Lung (tissue), 17 donors: ENCODE measurements at places on chromosomes 13 and 19. TPM values are rescaled to one million over a fixed set of nuclear protein-coding genes. Genes with fewer than 3 reads are reported as not detected.

The MUC16 gene
- total RNA-seq, result 2.5 TPM

GRCh38 chr13:49836516-49836915 lies 44.0 kb upstream of the KPNA3 start:
- DNase-seq, result no peak

- DNase-seq, result peak; percentile 99
These were observed 15.8 kb upstream of the ZNF43 start for GRCh38 chr19:21851596-21852345.

GRCh38 chr19:18795540-18795939 lies 4.4 kb upstream of the COMP start:
- peak; percentile 22 for DNase-seq

- DNase-seq, result peak; percentile 81
These were observed 924 bp downstream of the TRAPPC5 start for GRCh38 chr19:7681340-7682174.

GRCh38 chr13:97454699-97455098 lies 20.7 kb downstream of the RAP2A start:
- DNase-seq, result no peak

DNA sequence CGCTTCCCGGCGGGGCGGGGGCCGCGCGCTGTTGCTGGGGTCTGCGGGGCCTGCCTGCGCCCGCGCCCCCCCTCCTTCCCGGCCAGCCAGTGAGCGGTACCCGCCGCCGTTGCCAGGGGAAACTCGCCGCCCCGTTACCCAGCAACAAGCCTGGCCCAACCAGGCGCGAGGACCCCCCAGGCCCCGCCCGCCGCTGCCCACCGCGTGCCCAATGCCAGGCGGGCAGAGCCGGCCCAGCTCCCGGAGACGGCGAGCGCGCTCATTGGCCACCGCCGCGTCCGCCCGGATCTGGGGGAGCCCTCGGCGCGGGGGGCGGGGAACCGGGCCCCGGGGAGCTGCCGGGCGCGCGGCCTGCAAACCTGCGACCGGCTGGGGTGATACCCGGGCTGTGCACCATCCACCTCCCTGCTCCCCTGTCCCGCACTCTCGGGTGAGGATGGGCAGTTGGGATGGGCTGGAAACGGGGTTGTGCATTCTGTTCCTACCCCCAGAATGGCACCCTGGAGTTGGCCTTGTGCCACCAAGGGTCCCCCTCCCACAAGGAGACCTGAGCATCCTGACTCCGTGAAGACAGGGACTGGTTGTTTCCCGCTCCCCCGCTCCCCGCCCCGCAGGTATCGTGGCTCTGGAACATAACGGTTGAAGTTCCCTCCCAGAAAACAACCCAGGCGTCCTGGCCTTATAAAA lies 8.8 kb upstream of the BBC3 start:
- peak; percentile 57 for DNase-seq
